Aortic smooth muscle cell (primary cell): ENCODE measurements at places on chromosomes 13 and 19. TPM values are rescaled to one million over a fixed set of nuclear protein-coding genes. Genes with fewer than 3 reads are reported as not detected.

Gene NTN5
- under 0.01 and 0.06 TPM in 2 replicates for total RNA-seq

Gene MED16
- 20.1 and 23.5 TPM in 2 replicates for total RNA-seq

Gene TNFRSF19
- total RNA-seq = 2.5 and 5.5 TPM in 2 replicates

Gene CCDC8
- 8.5 and 19.2 TPM in 2 replicates for total RNA-seq

Gene PRR36
- total RNA-seq = not detected in 2 replicates

Gene MYH14
- total RNA-seq = not detected in 2 replicates

Gene AMH
- total RNA-seq = 0.92 and 0.93 TPM in 2 replicates

Gene PRRG2
- 0.25 and 0.92 TPM in 2 replicates for total RNA-seq

Gene YJEFN3
- total RNA-seq = 0.13 and 0.44 TPM in 2 replicates

Gene OR10H1
- total RNA-seq = not detected in 2 replicates

Gene GEMIN7
- total RNA-seq = 9.5 and 11.6 TPM in 2 replicates

Gene LILRB5
- total RNA-seq = not detected in 2 replicates

Gene TPTE2
- total RNA-seq = not detected in 2 replicates

Gene EGLN2
- 83.9 and 90.5 TPM in 2 replicates for total RNA-seq

Gene NUCB1
- 169 and 221 TPM in 2 replicates for total RNA-seq

Gene CDC16
- total RNA-seq = 43.1 and 50.4 TPM in 2 replicates

Gene ZNF547
- total RNA-seq = 4.7 and 5.8 TPM in 2 replicates

Gene DCT
- total RNA-seq = under 0.01 TPM in 1 of 2 replicates, not detected in the other

Gene SLC7A10
- total RNA-seq = not detected in 2 replicates

Gene LSR
- 0.26 and 0.37 TPM in 2 replicates for total RNA-seq

Gene LGI4
- total RNA-seq = 0.06 and 0.13 TPM in 2 replicates

Gene B3GLCT
- 12.1 and 12.2 TPM in 2 replicates for total RNA-seq

Gene ATG4D
- total RNA-seq = 11.4 and 12.4 TPM in 2 replicates

Gene RUBCNL
- under 0.01 and 0.31 TPM in 2 replicates for total RNA-seq

Gene TTC9B
- not detected in 2 replicates for total RNA-seq

Gene ZNF626
- 9.5 and 12.4 TPM in 2 replicates for total RNA-seq

Gene NAA16
- 6.6 and 7.2 TPM in 2 replicates for total RNA-seq

Gene IRGC
- total RNA-seq = not detected in 2 replicates

Gene FAM174C
- total RNA-seq = 18.6 and 19.3 TPM in 2 replicates

Gene C3
- total RNA-seq = 0.50 and 1.1 TPM in 2 replicates

Gene SUGT1
- 35.0 and 42.7 TPM in 2 replicates for total RNA-seq

Gene IQCN
- 0.13 and 0.87 TPM in 2 replicates for total RNA-seq
